ENCODE measurements at places on chromosomes 1 and 21.

GRCh38 chr21:45988366-45989347, 7.1 kb downstream of the COL6A1 start:
- no peak for DNase-seq

GRCh38 chr1:9580942-9581341, 7.8 kb upstream of the TMEM201 start:
- DNase-seq: no peak

GRCh38 chr1:158445376-158445775, 16.3 kb upstream of the OR10K1 start:
- no peak for DNase-seq

- peak; percentile 51 for DNase-seq
Measured at GRCh38 chr21:46424039-46424591, 34.6 kb upstream of the DIP2A start.

DNA sequence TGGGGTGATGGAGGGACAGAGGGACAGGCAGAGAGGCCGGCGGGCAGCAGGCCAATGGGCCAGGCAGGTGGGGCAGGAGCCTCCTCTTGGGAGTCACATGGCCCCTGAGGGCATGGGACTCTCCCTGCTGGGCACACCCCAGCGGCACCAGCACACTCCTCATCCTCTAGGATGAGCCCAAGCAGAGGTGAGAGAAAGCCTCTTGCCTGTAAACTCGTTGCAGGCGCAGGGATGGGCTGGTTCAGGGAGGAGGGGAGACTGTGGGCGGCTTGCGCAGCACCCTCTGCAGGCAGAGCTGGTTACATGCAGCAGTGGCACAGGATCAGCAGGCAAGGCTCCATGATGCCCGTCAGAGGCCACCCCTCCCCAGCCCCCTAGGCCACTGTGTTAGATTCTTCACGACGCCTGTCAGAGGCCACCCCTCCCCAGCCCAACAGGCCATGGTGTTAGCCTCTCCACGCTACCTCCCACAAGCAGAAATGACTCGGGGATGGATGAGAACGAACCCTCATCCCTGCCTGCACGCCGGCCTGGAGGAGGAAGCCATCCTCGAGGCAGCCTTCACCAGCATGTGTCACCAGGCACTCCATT, 209.7 kb upstream of the VAMP3 start:
- peak; percentile 57 for DNase-seq

GRCh38 chr1:221228594-221228993, 349.4 kb downstream of the HLX start:
- no peak for DNase-seq

GRCh38 chr1:228989676-228989991, 254.4 kb downstream of the RHOU start:
- no peak for DNase-seq

DNA sequence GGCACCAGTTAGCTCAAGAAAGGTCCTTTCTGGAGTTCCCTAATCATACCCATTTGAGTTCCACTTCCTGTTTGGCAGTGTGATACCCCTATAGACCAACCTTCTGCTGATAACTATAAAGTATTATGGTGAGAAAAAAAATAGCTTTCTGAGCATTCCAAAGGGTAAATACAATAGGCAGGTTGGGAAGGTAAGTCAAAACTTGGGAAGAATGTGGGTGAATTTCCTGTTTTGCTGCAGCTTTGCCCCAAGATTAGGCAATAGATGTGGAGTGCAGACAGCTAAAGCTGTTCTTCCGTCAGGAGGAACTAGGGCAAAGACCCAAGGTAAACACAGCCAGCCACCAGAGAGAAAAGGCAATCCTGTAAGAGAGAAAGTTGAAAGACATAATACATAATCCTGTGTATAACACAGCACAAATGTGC, 49.9 kb upstream of the GUCA2A start:
- no peak for DNase-seq

DNA sequence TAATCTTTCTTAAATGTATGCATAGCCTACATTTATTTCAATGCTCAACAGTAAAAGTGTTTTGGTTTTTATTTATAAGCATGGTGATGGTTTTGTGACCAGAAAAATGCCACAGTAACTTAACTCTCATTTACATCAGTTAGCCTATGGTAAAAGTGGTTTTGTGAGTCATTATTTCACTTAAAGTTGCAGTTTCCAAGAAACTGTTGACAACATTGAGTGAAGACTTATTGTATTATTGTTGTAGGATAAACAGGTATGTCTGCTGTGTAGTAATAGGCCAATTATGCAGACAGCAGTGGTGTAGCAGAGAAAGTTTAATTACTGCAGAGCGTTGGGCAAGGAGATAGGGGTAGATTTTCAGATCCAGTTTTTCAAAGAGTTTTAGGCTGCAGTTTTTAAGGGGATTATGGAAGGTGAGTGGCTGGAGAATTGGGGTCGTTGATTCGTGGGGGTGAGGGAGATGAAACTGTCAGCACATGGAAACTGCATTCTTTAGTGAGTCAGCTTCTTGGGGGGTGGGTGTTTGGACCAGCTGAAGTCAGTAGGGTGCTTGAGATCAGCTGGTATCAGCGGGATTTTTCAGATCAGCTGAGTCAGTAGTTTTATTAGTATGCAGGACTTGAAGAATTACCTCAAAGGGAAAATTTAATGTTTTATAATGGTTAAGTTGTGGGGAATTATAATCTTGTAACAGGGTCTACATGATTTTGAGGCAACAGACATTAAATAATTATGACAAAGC, 168.7 kb upstream of the FMN2 start:
- DNase-seq: no peak

GRCh38 chr1:64047549-64047996, 155.8 kb upstream of the UBE2U start:
- no peak for DNase-seq

- no peak for DNase-seq
Measured at GRCh38 chr1:180912211-180912800, 391 bp upstream of the KIAA1614 start.

- DNase-seq: no peak
Measured at GRCh38 chr21:41090981-41091380, 77.0 kb upstream of the BACE2 start.

GRCh38 chr1:183761871-183762270, 43.0 kb upstream of the RGL1 start:
- DNase-seq: no peak

DNA sequence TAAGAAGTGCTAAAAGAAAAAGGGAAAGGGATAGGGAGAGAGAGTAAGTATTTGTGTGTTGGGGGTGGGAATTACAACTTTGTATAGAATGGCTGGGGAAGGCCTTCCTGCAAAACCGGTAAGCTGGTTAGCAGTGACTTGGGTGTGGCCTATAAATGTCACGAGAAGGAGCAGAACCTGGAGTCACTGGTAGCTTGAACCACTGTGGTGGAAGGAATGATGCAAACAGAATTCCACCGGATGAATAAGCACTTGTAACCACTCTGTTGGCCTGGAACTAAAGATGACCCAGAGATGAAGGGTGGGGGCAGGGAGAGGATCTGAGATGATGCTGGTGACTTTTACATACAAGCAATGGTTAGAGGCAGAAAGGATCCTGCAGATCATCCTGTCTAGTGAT, 8.9 kb downstream of the XKR8 start:
- DNase-seq: peak; percentile 37

- DNase-seq: no peak
Measured at GRCh38 chr1:9529190-9529589, 10.1 kb upstream of the SLC25A33 start.

DNA sequence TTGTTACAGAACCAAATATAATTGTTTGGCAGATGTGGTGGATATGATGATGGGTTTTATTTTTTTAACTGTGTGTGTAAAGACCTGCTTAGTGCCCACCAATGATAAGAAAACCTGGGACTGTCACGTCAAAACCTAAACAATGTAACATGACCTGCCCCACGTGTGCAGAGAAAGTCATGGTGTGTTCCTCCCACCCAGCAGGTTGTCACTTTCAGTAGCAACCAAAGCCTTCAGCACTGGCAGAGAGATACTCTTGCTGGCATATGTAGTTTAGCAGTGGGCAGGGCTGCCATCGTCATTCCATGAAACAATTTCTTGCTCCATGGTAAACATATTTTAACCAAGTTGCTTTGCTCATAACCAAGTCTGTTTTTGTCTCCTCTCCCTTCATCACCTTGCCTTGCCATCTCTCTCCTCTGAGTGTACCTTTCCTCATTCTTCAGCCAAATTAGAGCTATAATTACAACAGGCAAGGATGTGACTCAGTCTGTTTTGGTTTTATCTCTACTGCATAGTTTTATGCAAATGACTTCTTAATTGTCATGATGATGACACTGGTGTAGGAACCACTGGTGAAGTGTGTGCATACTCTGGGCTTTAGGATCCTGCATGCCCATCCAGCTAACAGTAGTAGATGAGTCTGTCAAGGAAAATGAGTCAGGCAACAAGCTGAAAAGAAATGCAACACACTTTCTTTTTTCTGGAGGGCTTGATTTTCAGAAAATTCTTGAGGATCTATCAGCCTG, 150.3 kb downstream of the EDEM3 start:
- no peak for DNase-seq

DNA sequence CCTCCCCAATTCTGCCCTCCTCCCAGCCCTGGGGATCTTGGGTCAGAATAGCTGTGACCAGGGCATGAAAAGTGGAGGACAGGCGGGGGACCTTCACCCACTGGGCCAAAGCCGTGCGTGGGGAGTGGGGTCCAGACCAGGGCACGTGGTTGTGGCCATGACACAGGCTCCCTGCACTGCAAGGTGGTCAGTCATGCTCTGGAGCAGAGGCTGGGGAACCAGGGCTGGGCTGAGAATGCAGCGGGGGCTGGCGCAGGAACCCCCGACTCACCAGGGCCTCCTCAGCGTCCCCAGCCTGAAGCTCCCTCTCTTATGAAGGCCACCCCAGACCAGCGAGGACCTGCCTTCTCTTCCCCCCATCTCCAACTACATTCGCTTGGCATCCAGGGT, 2.7 kb downstream of the DVL1 start:
- DNase-seq: no peak

GRCh38 chr1:52913537-52913936, 8.0 kb downstream of the ECHDC2 start:
- DNase-seq: peak; percentile 30

DNA sequence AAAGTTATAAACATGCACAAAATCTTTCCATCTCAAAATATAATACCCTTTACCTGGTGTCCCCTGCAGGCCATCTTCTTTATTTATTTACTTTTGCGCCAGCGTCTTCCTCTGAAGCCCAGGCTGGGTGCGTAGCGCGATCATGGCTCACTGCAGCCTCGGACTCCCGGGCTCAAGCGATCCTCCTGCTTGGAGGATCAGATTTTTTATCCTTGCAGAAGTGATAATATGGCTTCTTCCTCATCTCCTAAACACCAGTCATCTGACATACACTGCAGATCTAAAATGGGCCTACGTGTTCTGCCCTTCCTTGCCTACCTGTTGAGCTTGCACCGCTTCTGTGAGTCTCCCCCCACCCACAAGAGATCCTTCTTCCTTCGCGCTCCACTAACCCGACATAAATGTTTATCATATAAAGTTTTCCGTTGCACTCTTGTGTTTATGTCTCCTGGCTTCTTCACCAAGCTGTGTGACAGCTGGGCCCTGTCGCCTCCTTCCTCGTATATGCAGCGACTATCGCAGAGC, 506 bp upstream of the SRP9 start:
- no peak for DNase-seq

DNA sequence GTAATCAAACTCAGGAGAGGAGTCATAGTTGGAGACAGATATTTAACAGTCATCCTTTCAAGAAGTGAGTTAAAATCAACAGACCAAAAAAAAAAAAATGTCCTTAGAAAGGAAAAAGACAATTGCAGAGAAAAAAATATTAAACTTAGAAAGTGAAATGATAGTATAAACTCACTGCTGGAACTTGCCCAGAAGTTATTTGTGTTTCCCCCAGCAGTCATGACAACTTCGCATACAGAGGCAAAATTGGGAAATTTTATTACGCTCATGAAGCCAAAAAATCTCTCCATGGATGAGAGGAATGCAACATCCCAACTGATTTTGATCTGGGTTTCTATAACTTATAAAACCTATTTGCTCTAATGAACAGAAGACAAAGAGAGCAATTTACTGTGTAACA, 198.2 kb downstream of the LRRC7 start:
- DNase-seq: no peak

- DNase-seq: no peak
Measured at GRCh38 chr21:14736162-14736561, 190.0 kb upstream of the SAMSN1 start.

GRCh38 chr1:109687641-109688499, at the start of gene GSTM1:
Gene GSTM1, plus strand, starts transcription at chr1:109687817. Its CDS starts 57 bp downstream, at chr1:109687874.
- no peak for DNase-seq

DNA sequence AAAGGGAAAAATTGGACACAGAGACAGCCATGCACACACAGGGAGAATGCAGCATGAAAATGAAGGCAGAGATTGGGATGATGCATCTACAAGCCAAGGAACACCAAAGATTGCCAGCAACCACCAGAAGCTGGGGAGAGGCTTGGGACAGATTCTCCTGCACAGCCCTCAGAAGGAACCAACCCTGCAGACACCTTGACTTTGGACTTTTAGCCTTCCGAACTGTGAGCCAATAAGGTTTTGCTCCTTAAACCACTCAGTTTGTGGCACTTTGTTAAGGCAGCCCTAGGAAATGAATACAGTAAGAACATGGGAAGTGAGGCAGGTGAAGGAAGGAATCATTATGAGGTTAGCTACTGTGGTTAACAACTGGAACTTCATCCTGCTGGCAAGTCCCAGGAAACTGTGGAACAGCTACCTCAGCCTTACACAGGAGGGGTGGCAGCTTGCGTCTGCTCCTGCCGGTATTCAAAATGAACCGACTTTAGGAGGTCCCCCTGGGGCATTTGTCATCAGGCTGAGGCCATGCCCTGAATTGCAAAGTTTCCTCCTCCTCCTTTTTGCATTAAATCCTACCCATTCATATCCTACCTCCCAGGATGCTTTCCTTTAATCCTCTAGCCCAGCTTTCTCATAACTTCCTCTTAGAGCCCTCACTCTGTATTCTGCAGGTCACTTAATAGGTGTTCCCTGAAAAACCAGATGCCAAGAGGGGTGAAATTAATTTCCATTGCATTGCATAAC, 15.4 kb downstream of the CD247 start:
- no peak for DNase-seq

DNA sequence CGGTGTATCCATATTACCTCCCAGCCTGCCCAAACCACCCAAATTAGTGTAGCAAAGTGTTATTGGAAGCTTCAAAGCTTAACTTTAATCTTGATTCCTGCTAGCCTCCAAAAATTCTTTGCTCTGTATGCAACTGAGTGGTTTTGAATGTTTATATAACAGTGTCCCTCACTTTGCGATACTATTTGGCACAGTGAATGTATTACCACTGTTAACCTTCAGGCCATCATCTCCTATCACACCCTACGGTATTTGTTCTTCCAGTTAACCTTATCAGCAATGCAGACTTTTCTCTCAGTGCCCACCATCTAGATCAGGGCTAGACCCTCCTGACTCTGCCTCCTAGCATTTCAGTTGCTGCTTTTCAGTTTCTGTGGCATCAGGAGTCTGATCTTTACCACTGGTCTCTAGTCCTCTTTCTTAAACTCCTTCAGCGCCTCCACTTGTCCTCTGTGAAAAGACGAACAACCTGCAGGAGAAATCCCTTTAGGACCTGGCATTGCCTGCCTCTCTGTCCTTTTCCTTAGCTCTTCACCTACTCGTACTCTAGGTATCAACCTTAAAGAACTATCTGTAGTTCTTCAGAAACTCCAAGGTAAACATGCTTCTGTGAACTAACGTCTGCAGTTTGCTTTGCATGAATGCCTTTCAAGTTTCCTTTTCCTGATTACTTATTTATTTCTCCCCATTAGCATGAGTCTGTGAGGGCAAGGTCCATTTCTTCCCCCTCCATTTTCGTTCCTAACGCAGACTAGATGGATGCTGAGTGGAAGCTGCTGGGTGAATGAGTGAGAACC, 71.7 kb downstream of the SNX7 start:
- DNase-seq: no peak

Measured in stimulated activated CD8-positive, alpha-beta memory T cell treated with anti-CD3 and anti-CD28 coated beads, Interleukin-4, amount 100 ng/mL, for 48 hours (primary cell).